Skeletal muscle cell (primary cell): ENCODE measurements at places on chromosomes 11 and 22.

GRCh38 chr22:35203583-35203982, 53.7 kb upstream of the HMGXB4 start:
- DNase-seq: no peak

DNA sequence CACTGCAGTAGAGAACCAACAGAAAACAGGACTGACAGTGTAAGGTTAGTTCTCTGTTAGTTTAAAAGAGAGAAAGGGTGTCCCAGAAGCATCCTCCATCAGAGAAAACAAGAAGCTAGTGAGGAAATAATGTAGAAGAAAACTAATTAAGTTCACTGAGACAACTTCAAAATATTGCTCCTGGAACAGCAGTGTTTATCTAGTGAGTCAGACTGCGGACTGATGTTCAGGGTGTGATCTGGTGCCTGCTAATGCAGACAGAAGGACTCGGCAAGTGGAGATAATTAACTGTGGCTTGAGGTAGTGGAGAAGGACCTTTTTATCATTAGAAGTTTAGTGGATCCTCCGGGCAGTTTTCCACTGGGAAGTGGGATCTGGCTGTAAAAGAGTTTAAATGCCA, 55.4 kb downstream of the CDON start:
- DNase-seq: peak; percentile 16

GRCh38 chr11:121577106-121577848, 124.5 kb upstream of the SORL1-AS1 start:
- no peak for DNase-seq

DNA sequence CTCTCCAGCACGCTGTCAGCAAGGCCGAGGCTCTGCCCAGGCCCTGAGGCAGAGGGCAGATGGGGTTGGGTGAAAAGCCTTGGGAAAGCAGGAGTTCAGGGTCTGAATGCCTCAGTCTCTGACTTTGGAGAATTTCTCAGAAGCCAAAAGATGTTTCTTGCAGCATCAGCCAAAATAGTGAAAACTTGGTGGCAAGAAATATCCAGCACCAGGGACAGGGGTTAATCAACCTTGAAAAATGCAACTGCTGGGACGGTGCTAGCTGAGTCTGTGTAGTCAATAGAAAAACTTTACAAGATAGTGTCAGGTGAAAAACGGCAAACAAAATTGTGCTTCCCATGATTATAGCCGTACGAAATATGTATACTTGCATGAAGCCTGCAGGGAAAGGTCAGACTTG, 1.4 kb upstream of the ABCC8 start:
- DNase-seq: no peak

DNA sequence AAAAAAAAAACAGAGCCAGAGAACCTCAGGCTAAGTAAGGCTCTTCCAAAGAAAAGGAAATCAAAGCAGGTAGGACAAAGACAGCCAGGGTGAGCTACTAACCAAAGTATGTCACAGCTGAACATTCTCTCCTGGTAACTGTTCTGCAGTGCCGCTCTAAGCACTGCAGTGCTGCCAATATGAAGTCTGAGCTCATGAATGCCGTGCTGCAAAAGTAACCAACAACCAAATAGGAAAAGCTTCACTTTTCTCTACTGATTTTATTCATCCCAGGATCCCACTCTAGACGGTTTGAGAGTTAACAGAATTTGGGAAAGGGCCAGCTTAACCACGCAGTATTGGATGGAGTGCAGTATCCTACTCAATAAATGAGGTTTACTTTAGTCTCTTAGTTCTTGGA, 3.5 kb downstream of the SIK3 start:
- no peak for DNase-seq

- DNase-seq: no peak
Observed at GRCh38 chr22:25373961-25374360, 154.5 kb downstream of the CRYBB2 start.

DNA sequence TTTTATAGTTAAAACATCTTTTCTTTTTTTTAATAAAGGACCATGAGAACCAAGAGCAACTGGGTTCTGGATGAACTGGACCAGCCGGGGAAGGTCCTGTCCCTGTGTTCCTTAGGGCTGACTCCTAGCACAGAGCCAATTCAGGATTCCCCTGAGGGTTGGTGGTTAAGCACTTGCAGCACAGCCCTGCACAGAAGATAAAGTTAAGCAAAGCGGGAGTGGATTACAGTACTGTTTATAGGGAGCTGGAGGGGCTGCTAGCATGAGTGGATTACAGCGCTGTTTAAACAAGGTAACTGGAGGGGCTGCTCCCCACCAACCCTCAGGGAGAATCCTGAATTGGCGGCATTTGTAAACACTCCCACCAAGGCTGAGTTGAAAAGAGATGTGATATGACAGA, 90.6 kb downstream of the CELSR1 start:
- no peak for DNase-seq

DNA sequence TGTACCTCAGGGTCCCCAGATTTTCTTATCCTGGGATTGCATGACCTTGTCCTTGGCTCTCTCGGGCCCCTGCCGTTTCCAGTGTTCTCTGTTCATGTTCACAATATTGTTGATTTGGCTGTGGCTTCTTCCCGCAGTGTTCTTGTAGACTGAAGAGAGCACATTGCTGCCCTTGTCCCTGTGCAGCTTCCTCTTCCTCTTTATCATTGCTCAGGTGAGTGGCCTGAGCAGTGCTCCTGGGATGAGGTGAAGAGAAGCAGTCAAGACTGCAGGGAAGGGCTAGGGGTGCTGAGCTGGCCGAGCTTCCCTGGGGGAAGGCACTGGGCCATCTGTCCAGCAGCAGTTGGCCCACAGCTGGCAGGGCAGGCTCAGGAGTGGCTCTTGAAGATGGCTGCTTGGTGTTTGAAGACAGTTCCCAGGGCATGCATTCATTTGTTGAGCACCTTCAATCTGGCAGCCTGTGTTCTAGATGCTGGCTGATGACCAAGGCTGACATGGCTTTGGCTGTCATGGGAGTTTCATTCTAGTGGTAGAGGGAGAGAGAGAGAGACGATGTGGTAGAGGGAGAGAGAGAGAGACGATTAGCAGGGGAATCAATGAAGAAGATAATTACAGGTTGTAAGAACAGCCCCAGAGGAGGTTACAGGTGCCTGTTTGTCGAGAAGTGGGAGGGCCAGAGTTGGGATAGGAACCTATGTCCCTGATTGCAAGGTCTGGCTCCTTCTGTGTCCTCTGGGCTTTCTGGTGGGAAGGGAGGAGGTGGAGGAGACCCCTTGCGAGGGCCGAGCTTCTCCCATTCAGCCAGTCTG, 17.4 kb downstream of the BMAL1 start:
- DNase-seq: no peak

DNA sequence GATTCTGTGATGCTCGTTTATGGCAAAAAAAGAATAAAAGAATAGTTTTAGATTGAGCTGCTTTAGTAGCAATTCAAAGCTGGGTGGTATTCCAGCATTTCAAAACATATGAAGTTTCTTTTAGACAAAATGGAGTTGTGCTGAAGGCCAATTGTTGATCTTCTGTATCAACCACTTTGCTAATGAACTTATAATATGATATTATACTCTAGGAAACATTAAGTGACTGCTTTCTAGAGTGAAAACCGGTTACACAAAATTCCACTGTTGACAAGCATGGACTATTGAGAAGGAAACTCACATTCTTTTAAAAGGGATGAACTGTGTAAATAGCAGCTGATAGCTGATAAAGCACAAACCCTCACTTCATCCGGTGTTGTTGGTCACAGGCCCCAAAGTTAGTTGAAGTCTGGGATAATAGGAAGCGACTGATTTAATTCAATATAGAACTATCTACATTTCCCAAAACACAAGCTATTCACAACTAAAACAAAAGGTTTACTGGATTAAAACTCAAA, 255.1 kb downstream of the CADM1 start:
- DNase-seq: no peak

DNA sequence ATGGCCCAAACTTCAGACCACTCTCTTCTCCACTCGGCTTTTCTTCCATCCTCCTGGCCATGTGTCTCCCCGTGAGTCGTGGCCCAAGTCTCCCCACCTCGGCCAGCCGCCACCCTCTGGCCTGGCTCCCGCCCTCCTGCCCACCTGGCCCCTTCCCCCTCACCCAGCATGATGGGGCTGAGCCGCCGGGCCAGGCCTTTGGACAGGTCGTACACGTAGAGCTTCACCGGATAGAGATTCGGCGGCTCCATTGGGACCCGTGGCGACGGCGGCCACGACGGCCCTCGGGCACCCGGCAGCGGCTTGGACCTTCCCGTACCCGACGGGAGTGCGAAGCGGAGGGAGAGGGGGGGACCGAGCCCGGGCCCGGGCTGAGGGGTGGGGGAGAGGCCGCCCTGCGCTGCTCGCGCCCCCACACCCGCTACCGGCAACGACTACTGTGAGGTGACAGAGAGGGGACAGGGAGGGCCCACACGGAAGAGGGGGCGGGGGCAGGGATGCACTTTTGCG, at the start of gene DESI1:
Gene DESI1 (minus strand): TSS at position 455 of the 510 bp plus-strand sequence. CDS start 204 bp downstream, at position 251.
- DNase-seq: no peak

DNA sequence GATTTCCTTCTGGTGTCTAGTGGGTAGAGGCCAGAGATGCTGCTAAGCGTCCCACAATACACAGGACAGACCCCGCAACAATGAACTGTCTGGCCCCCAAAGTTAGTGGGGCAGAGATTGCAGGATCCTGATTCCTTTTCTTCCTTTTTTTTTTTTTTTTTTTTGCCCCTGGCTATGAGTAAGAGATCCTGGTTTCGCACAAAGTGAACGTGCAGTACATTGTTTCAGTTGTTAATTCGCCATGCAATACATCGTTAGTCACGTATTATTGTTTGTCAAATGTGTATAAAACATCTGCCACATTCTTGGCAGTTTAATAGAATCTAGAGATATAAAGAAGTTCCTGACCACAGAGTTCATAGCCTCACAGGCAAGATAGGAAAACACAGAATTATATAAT, 20.2 kb downstream of the ST3GAL4 start:
- DNase-seq: no peak

- DNase-seq: no peak
Observed at GRCh38 chr11:100619484-100619883, 67.6 kb upstream of the ARHGAP42 start.
